HFFc6 (cell line): ENCODE measurements at places on chromosomes 2 and 18. TPM values are rescaled to one million over a fixed set of nuclear protein-coding genes. Genes with fewer than 3 reads are reported as not detected.

The RGPD8 gene
- total RNA-seq, result 5.0 to 6.6 TPM (median 6.1 TPM) in 3 replicates

The INHBB gene
- total RNA-seq, result 0.60 and 1.2 TPM in 2 replicates

DNA sequence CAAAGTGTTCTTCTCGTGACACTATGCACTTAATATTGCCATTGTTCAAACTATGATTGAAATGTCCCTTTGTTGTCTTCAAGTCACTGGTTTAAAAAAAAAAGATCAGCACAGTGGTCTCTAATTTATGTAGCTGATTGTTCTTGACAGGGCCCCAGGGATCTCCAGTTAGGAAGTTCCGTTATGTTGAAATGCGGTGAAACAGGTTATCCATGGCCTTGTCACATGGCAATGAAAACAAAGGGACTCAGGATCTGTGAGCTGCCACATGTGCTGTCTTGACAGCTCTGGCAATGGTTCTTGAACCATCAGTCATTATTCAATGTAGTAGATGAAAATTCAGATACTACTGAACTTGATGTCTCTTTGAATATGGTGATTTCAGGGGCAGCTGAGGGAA, 147.4 kb downstream of the SETBP1 start:
- DNase-seq, result no peak
- H3K4me3 ChIP-seq, result no peak overlapping the region
- H3K4me1 ChIP-seq, result peaks cover 5% of the 10 kb centered on the region; the same call in 1 of the 2 replicates
- H3K36me3 ChIP-seq, result no peaks in the 10 kb centered on the region

- H3K27ac ChIP-seq, result peak overlapping the region; percentile 25; the same call in 1 of the 2 replicates
- H3K4me3 ChIP-seq, result no peak overlapping the region
- no peak for DNase-seq
- peaks cover 57% of the 10 kb centered on the region for H3K4me1 ChIP-seq
- H3K27me3 ChIP-seq, result no peaks in the 10 kb centered on the region; the same call in 1 of the 2 replicates
- peaks cover 39% of the 10 kb centered on the region for H3K36me3 ChIP-seq
Measured at GRCh38 chr18:58562999-58563667, 65.8 kb downstream of the ALPK2 start.

- H3K27ac ChIP-seq, result peak overlapping the region; percentile 20; the same call in 1 of the 2 replicates
- H3K27me3 ChIP-seq, result peaks cover 2% of the 10 kb centered on the region; the same call in 1 of the 2 replicates
- H3K4me1 ChIP-seq, result peaks cover 56% of the 10 kb centered on the region
- H3K36me3 ChIP-seq, result no peaks in the 10 kb centered on the region
- no peak overlapping the region for H3K4me3 ChIP-seq
- DNase-seq, result no peak
Measured at GRCh38 chr2:200590090-200590489, 4.3 kb downstream of the AOX1 start.

The TEX44 gene
- total RNA-seq, result not detected in 3 replicates

GRCh38 chr2:60329225-60329624, 224.2 kb downstream of the BCL11A start:
- no peak overlapping the region for H3K4me3 ChIP-seq
- no peak for DNase-seq
- H3K27ac ChIP-seq, result no peak overlapping the region
- H3K4me1 ChIP-seq, result no peaks in the 10 kb centered on the region

The HSBP1L1 gene
- total RNA-seq, result 21.2 and 24.8 TPM in 2 replicates

DNA sequence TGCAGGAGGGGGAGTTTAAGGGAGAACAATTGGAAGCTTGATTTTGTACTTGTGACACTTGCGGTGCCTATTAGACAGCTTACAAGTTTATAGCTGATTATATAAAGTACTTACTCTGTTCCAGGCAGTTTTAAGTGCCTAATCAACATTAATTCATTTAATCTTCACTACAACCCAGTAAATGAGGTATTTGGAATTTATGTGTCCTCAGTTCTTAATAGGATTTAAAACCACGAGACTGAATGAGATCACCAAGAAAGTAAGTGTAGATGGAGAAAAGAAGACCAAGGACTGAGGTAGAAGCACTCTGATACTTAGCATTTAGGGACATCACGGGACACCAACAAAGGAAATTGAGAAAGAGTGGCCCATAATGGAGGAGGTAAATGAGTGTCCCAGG, 49.8 kb downstream of the ZC3H15 start:
- no peak overlapping the region for H3K27ac ChIP-seq
- no peaks in the 10 kb centered on the region for H3K36me3 ChIP-seq
- H3K27me3 ChIP-seq, result no peaks in the 10 kb centered on the region; the same call in 1 of the 2 replicates
- no peak overlapping the region for H3K4me3 ChIP-seq
- peaks cover 23% of the 10 kb centered on the region for H3K4me1 ChIP-seq

DNA sequence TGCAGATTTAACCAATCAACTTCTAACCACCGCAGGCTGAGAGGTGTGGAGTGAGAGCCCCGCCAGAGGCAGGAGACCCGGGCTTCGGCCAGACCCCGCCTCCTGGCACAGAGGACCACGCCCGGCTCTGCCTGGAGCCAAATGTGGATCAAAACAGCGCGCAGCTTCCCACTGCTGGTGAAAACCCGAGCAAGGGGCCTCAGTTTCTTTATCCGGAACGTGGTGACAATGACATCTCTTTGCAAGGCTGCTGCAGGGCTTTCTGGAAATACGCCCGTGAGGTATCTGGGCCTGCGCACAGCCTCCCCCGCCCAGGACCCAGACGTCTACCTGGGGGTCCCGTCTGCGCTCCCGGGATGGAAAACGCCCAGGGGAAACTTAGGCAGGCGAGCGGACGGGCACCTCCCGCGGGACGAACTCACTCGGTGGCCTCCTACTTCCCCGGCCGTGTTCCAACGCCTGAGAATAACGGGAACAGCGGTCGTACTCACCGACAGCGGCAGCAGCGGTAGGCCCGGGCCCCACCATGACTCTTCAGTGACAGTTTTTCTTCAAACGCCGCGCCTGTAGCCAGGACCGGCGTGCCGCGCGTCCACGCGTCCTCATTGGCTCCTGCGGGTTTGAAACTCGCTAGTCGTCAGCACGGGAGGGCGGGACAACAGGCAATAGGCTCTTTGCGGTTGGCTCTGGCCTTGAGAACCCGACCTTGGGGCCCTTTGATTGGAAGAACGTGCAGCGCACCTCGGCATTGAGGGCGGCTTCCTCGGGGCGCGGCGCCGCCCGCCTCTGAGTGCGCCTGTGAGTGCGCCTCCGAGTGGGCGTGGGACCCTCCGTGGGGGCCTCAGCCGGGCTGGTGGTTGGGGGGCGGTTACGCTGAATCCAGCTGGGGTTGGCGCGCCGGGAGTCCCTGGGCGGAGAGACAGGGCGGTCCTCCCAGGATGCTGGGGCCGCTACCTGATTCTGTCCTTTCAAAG, at the start of gene CKAP2L:
TSS of gene CKAP2L (minus strand) at position 539 of the 974 bp plus-strand sequence. CDS start at position 528, 11 bp downstream.
- peak within 1 kb of the TSS; percentile 81 for H3K27ac ChIP-seq
- no peaks in the 10 kb centered on the region for H3K27me3 ChIP-seq
- peak; percentile 98 for DNase-seq
- peaks cover 27% of the 10 kb centered on the region; the same call in 1 of the 2 replicates for H3K36me3 ChIP-seq

DNA sequence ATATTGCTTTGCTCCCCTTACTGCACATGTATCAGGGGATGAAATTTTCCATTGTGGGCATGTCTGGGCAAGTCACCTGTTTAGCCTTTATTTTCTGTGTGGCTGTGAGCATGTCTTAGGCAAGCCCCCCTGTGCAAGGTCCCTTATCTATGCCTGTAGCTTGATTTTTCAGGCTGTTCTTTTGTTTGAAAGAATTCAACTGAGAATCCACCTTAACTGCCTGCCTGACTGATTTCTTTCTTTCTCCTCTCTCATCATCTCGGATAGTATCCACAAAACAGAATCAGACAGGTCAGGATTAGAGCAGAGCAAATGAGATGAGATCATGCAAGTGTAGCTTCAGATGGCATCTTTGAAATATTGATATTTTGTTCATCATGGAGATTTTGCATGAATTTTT, 1147.5 kb upstream of the ACVR2A start:
- no peak overlapping the region for H3K4me3 ChIP-seq
- no peaks in the 10 kb centered on the region for H3K27me3 ChIP-seq
- H3K27ac ChIP-seq, result no peak overlapping the region

DNA sequence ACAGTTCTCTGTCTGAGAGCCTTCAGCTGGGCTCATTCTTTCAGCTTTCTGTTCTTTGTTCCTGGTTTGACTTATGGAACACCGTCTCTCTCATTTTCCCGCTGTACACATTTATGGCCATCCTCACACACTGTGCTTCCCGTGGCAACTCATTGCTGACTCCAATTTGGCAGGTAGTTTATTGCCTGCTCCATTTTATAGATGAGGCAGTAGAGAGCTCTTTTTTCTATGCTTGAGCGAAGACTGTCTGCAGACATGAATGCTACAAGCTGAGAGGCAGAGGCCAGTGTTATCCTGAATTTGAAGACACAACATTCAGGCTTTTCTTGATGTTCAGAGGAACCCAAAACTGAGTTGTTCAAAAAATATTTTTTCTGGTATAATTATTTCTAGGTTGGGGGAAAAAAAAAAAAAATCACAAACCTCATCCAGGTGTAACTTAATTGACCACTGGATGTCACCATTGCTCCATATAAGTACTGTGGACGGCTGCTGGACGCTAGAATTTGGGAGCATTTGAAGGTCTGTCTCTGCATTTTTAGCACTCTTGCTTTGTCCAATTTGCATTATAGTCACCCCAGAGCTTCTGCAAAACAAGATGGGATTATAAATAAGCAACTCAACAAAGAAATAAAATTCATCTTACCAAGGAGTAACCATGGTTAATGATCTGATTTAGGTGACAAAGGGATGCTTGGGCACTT, 83.5 kb downstream of the HRH4 start:
- H3K27me3 ChIP-seq, result peaks cover 5% of the 10 kb centered on the region
- no peak overlapping the region for H3K4me3 ChIP-seq
- no peaks in the 10 kb centered on the region for H3K36me3 ChIP-seq
- no peaks in the 10 kb centered on the region for H3K4me1 ChIP-seq
- DNase-seq, result no peak
- no peak overlapping the region for H3K27ac ChIP-seq

DNA sequence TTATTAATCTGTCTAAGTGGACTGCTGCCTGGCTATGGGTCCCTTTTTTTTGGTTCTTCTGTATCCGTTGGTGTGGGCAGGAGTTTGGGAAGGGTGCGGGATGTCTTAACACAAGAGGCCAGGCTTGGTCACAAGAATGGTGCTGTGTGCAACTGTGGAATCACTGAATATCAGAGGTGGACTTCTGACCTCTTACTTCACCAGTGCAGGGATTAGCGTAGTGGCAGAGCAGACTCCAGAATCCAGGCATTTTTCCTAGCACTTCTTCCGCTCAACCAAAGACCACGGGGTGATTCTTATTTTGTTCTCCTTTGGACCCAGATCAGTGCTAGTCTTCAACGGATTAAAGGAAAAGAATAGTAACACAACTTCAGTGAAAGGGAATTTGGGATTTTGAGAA, 254.3 kb upstream of the TNP1 start:
- peaks cover 6% of the 10 kb centered on the region; the same call in 1 of the 2 replicates for H3K27me3 ChIP-seq
- no peak overlapping the region for H3K27ac ChIP-seq
- H3K4me1 ChIP-seq, result no peaks in the 10 kb centered on the region
- H3K36me3 ChIP-seq, result no peaks in the 10 kb centered on the region

GRCh38 chr2:55565613-55566012, 46.1 kb downstream of the CFAP36 start:
- H3K27ac ChIP-seq, result no peak overlapping the region
- no peaks in the 10 kb centered on the region for H3K4me1 ChIP-seq
